ENCODE measurements at places on chromosomes 1 and 21. TPM values are rescaled to one million over a fixed set of nuclear protein-coding genes. Genes with fewer than 3 reads are reported as not detected.
A peak's percentile ranks its signal among the peaks of the same experiment; 100 is the strongest.

UMODL1 gene
- total RNA-seq, result 2.2 TPM

AKT3 gene
- total RNA-seq, result 92.2 TPM

MROH7 gene
- total RNA-seq, result 6.3 TPM

DNA sequence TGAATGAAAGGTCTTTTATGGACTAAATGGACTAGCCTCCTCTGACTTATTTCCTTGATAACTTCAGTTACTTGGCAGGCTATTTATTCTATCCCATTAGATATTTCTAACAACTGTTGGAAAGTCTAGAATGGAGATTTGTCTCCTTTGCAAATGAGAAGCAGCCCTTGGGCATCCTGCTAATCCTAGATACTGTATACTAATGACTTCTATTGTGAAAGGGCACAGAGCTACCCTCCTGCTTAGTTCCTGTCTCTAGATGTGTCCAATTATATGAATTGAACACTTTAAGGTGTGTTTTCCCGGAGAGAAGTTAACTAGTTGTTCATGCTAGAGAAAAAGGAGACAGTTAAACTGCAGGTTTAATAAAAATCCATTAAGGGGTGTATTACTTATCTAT is 10.2 kb upstream of the NCMAP start:
- no peaks in the 10 kb centered on the region for H3K36me3 ChIP-seq
- DNase-seq, result no peak
- no peak overlapping the region for H3K4me3 ChIP-seq
- no peak overlapping the region for H3K27ac ChIP-seq
- H3K4me1 ChIP-seq, result no peaks in the 10 kb centered on the region
- H3K27me3 ChIP-seq, result no peaks in the 10 kb centered on the region

- no peaks in the 10 kb centered on the region for H3K27me3 ChIP-seq
- H3K36me3 ChIP-seq, result no peaks in the 10 kb centered on the region
- peak overlapping the region; percentile 99 for H3K27ac ChIP-seq
- no peak for DNase-seq
These were observed 9.9 kb downstream of the CDKN2C start for GRCh38 chr1:50979937-50980336.

GRCh38 chr21:25987531-25987930 is 183.0 kb downstream of the APP start:
- H3K27ac ChIP-seq, result no peak overlapping the region
- no peak for DNase-seq
- no peaks in the 10 kb centered on the region for H3K36me3 ChIP-seq

DNA sequence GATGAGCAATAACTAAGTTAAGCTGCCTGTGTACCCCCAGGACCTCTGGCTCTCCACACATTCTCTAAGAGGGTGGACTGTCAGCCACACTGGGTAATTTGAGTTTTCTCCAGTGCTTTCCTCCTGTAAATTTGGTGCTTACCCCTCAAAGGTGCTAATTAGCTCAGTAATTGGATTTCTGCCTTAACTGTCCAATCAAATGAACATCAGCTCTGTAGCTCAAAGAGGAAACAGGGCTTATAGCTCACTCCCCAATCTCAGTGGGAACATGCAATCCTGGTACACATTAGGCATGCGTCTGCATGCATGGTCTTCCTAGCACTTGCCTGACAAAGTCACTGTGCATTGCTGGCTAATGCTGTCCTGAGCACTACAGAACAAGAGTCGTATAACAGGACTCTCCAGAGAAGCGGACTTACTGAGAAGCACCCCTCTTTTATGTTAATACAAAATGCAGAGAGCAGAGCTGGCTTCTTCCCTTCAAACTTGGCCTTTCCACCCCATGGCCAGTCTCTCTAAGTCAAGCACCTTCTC is 110.1 kb downstream of the NTPCR start:
- H3K27me3 ChIP-seq, result no peaks in the 10 kb centered on the region
- H3K27ac ChIP-seq, result no peak overlapping the region

DNA sequence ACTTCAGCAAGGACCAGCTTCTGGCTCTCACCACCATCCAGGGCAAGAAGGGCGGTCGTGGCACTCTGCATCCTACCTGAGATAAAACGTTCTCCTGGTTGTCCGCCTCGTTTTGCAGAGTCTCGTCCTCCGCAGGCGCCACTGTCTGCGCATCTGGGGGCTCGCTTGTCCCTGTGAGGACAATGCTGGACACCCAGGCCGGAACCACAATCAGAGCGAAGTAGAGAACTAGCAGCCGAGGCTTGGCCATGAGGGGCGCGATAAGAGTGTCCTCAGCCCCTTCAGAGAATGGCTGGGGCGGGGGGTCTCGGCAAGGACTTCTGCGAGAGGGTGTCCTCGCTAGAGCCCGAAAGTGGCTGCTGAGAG is 505 bp downstream of the OLFML2B start:
- H3K4me3 ChIP-seq, result peak overlapping the region; percentile 34
- no peak for DNase-seq
- no peaks in the 10 kb centered on the region for H3K36me3 ChIP-seq

DNA sequence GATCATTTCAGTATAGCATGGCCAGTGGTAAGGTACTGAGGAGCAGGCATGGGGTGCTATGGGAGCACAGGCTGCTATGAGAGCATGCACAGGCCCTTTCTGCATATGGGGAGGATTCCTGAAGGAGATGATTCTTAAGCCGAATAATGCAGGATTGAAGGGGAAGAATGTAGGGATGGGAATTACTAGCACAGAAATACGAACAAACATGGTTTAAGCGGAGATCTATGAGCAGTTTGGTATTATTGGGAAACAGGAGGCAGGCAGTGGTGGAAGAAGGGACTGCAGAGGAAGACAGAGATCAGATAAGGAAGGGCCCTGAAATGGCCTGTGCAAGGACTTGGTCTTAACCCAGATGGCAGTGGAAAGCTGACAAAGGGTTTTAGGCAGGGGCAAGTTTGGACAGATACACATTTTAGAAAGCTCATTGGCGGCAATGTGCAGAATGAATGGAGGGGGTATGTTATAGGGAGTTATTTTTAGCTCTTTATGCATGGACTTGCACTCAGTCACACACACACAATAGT is 1.7 kb downstream of the OSCP1 start:
- DNase-seq, result no peak
- no peak overlapping the region for H3K4me3 ChIP-seq
- no peaks in the 10 kb centered on the region for H3K27me3 ChIP-seq
- no peak overlapping the region for H3K27ac ChIP-seq
- no peaks in the 10 kb centered on the region for H3K4me1 ChIP-seq

All from ovary (tissue), 10 donors.